ENCODE measurements at places on chromosomes 11 and 22. TPM values are rescaled to one million over a fixed set of nuclear protein-coding genes. Genes with fewer than 3 reads are reported as not detected.

The SLC15A3 gene
- total RNA-seq = 9.3 TPM

The GDPD4 gene
- not detected for total RNA-seq

The TRPM5 gene
- total RNA-seq = not detected

The GPHA2 gene
- not detected for total RNA-seq

All from suprapubic skin (tissue), 4 donors.